ENCODE measurements at places on chromosomes 2 and 18.

GRCh38 chr2:156437272-156437930 is 1.2 kb downstream of the GPD2 start:
- no peak for DNase-seq

DNA sequence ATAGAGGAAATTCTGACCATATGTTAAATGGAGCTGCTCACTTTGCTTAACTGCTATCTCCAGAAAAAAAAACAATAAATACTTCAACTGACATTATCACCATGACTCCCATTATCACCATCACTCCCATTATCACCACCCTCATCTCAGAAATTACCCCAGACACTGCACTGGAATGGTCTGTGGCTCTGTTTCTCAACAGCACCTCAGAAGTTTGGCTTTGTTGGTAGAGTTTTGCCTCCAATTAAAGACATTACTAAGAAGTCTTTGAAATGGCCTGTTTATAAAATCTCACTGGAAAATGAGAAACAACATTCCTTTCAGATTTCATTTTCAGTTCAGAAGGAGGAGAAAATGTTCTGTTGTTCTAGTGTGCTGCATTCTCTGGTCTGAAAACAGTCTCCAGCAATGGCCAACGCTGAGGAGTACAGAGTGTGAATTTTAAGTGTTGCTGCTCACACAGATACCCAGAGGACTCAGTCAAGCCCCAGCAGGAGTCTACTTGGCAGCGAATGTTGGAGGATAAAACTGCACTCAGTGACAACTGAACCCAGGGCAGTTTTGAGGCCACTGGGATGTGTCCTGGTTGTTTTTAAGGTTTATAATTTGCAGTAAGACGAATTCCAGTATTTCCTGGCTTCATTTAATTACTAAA is 364.5 kb upstream of the CDH2 start:
- no peak for DNase-seq

DNA sequence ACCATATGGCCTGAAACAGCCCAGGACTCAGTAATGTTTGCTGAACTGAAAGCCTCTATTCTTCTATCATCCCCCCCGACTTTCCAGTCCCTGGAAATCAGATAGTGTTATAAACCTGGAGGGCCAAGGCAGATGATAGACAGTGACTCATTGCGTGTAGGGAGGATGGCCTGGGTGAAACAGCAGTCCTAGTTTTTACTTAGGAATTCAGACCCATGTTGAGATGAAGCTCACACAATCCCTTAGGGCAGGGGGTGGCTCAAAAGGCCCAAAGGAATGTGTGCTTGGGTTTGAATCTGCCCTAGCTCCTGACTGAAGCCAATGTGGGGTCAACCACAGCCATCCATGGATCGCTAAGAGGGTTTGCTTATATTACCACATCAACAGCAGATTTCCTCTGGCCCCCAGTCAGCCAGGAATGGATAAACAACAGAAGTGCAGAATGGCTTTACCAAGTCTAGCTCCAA is 43.9 kb upstream of the STPG4 start:
- no peak for DNase-seq

DNA sequence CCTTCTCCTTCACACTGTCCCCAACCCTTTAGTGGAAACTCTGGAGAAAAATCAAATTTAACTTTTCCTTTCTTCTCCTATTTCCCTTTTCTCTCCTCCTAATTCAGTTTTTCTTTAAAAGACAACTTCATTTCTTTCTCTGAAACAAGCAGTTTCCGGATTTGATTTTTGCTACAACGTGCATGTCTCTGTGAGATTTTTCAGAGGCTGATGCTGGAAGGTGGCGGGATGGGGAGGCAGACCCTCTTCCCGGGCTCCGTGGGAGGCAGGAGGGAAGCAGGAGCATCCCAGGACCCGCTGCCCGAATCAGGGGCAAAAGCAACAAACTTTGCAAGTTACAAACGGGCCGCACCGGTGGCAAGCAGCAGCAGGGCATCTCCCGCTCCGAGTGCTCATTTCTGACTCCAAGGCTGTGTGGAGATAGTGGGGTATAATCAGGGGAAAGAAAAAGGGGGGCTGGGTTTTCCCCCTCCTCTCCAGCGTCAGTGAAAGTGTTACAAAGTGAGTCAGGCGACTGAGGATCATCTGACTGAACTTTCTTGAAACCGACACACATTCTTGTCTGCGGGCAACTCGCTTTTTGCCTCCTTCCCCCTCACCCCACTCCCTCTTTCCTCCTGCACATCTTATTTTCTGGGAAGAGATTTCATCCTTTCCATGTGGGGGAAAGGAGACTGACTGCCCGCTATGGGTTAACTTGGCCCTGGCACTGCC is 6.4 kb downstream of the ZEB2 start:
- no peak for DNase-seq

DNA sequence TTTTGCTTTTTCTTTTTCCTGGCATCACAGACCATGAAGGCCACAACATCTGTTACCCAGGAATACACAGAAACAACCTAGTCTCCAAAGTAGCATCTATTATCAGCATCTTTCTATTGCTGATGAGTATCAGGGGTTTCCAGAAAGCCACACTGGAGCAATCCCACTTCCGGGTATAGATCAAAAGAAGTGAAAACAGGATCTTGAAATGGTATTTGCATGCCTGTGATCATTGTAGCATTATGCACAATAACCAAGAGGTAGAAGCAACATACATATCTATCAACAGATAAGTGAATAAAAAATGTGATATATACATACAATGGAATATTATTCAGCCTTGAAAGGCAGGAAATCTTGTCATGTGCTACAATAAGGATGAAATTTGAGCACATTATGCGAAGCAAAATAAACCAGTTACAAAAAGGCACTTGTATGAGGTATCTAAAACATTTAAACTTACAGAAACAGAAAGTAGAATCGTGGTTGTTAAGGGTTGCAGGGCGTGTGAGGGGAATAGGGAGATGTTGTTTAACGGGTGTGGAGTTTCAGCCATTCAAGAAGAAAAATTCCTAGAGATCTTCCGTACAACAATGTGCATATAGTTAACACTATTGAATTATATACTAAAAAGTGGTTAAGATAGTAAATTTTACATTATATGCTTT is 115.1 kb downstream of the KCNE4 start:
- DNase-seq, result no peak

DNA sequence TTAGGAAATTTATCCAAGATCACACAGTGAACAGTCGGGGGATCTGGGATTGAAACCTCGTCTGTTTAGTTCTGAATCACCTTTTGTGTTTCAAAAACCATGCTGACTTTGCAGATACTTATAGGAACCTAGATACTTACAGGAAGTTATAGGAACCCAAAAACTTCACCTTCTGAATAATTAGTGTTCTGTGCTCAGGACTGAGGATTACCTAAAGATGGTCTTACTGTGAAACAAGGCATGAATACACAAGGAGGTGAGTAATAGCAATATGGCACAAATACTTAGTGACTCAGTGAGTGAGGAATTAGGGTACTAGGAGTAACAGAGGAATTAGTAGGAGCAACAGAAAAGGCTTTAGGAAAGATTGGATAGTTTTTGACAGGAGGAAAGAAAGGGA is 145.5 kb downstream of the LRATD1 start:
- no peak for DNase-seq

DNA sequence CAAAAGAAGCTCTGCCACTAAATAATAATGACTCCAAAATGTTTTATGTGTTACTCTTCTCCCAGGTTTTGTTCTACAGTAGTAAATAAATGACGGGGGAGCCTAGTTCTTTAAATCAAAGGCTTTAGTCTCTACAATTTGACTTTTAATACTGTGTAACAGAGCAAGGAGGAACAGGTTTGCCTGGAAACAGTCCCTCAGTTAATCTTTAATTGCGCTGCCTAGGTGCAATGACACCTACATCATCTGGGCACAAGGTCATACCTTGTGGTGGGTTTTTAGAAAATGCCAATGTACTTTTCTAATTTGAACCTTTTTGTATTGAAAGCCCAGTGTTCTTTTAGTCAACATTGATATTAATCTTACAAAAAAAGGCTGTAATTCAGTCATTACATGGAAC is 287.3 kb upstream of the SETBP1 start:
- no peak for DNase-seq

GRCh38 chr2:85369500-85369899 is 14.9 kb downstream of the ELMOD3 start:
- no peak for DNase-seq

- DNase-seq, result no peak
Observed at GRCh38 chr2:237472909-237473877, 13.9 kb upstream of the MLPH start.

- DNase-seq, result no peak
Observed at GRCh38 chr2:196041786-196042185, 26.9 kb downstream of the DNAH7 start.

- no peak for DNase-seq
Observed at GRCh38 chr2:46379213-46380037, 82.2 kb downstream of the EPAS1 start.

- no peak for DNase-seq
Observed at GRCh38 chr2:198953328-198953727, 504.4 kb downstream of the SATB2 start.

GRCh38 chr18:3458952-3459853 is 9.2 kb downstream of the TGIF1 start:
- no peak for DNase-seq

GRCh38 chr2:121686218-121686617 is 37.0 kb upstream of the CLASP1 start:
- DNase-seq, result no peak

- no peak for DNase-seq
Observed at GRCh38 chr18:8332286-8332685, 277.0 kb upstream of the RAB12 start.

- DNase-seq, result no peak
Observed at GRCh38 chr2:95225658-95226057, 18.3 kb downstream of the ZNF892 start.

DNA sequence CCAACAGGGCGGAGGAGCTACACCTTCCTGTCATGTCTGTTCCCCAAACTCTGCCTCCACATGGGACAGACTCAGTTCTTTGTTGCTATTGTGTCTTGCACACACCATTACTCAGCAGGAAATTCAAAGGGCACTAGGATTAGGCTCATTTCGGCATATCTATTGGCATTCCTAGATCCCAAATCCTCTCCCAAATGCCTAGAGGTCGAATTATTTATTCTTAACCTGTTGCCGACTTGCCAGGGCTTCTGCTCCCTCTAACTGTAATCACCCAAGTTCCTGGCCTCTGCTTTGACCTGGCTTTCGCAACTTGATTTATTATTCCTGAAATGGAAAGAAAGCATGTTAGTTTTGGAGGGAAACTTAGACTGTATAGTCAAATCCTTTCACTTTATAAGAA is 67.8 kb upstream of the ST6GAL2 start:
- DNase-seq, result no peak

GRCh38 chr2:98775146-98775986 is 44.4 kb upstream of the MGAT4A start:
- no peak for DNase-seq

DNA sequence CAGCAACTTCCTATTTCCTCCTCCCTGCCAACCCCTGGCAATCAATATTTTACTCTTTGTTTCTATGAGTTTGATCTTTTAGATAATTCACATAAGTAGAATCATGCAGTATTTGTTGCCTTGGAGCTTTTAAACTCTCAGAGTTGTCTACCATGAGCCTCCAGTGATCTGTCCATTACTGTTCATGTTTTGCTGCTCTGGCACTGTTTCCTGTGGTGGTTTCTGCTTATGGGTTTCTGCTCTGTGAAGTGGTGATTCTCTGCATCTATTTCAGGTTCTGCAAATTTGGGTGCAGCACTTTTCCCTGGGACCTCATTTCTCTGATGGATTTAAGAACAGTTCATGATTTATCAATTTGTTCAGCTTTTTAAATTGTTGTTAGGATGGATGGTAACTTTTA is 908.1 kb upstream of the FANCL start:
- DNase-seq, result no peak

DNA sequence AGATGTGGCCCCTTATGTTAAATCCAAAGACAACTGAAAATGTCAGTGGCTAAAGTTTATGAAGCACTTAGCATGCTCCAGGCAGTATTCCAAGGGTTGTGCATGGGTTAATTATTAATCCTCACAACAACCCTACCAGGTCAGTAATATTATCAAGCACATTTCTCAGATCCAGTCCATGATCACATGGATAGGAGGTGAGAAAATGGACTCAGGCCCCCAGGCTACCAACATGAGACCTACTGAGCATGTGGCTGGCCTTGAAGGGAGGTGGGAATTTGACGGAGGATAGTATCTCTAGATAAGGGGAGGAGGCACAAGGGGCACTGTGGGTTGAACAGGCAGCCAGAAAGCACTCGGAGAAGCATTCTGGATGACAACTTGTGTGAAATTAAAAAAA is 412.0 kb downstream of the MEIS1 start:
- no peak for DNase-seq

DNA sequence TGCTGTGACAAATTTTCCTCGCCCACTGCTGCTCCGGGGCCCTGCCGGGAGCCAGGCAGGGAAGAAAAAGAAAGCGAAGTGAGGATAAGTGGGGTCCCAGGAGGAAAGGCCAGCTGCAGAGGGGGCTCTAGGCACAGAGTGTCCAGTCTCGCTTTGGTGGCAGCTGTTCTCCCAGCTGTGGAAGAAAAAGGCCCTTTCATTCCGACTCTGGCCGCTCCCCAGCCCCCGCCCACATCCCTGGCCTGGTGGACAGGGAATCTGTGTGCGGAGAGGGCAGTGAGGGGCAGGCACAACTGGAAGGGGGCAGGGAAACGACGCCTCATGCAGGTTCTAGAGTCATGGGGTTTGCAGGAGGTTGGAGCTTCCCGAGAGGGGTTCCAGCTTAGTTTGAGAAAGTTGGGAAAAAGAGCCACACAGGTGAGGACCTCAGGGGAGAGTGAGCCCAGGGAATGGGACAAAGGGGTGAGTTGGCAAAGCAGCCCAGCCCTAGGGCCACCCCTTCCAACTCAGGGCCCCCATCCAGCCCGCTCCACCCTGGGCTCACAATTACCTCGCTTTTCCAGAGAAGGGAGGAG is 1.8 kb downstream of the RTKN start:
- DNase-seq, result no peak

GRCh38 chr2:28232295-28232694 is 160.4 kb upstream of the FOSL2 start:
- no peak for DNase-seq

DNA sequence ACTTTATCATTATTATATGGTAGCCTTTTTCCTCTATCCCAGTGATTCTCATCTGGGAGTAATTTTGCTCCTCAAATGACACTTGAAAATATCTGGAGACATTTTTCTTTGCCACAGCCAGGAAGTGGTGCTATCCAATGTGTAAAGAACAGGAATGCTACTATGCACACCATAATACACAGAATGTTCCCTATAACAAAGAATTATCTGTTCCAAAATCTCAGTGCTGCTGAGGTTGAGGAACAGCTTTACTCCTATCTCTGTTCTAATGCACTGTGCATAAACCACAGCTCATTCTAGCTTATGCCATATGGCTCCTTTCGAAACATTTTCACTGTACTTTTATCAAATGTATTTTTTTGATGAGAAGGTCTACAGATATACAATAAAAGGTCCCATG is 1231.2 kb upstream of the CELF4 start:
- no peak for DNase-seq

DNA sequence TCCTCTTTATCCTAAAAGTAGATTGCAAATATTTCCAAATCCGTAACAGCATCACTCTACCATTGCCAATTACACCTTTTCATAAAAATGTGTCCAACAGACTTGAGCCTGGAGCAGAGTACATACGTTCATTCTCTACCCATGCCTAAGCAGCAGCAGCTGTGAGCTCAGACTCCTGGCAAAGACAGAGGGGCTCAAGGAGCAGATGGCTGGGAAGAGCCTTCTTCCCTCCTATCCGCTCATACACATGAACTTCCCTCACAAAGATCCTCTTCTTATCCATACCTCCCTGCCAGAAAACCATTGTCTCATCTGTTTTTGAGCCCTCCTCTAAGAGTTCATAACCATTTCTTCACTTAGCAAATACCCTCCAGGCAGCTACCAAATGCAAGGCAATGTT is 164.3 kb upstream of the ARL4C start:
- DNase-seq, result no peak

- DNase-seq, result no peak
Observed at GRCh38 chr2:183998041-183998796, 600.1 kb upstream of the ZNF804A start.

All from cortex of kidney (tissue), 1 donor.